ENCODE measurements at places on chromosomes 2 and 18. TPM values are rescaled to one million over a fixed set of nuclear protein-coding genes. Genes with fewer than 3 reads are reported as not detected.

The PLEKHB2 gene
- total RNA-seq: 91.4 TPM

- DNase-seq: no peak
Measured at GRCh38 chr2:154408786-154409185, 289.7 kb upstream of the KCNJ3 start.

DNA sequence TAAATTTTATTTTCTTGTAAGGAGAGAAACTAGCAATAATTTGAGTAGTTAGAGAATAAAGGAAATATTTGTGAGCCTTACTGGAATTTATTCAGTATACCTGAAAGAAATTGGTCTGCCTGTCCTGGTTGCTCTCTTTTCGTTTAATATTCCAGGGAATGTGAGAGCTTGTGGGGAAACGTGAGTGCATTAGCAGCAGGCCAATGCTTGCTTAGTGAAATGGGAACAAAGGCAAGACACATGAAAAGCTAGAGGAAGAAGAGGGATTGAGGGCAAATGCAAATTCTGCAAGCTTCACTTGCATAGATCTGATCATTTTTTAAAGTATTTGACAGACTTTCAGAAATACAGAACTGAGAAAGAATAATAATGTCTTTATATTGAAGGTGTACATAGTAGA lies 111.0 kb downstream of the ERBB4 start:
- no peak for DNase-seq

GRCh38 chr2:187475499-187476248 lies 27.6 kb upstream of the CALCRL start:
- no peak for DNase-seq

The PRLH gene
- total RNA-seq: not detected

- no peak for DNase-seq
Measured at GRCh38 chr18:68847219-68847837, 49.4 kb downstream of the CCDC102B start.

GRCh38 chr2:120528051-120528692 lies 182.2 kb downstream of the INHBB start:
- DNase-seq: no peak

- no peak for DNase-seq
Measured at GRCh38 chr18:24672165-24672941, 211.9 kb downstream of the HRH4 start.

DNA sequence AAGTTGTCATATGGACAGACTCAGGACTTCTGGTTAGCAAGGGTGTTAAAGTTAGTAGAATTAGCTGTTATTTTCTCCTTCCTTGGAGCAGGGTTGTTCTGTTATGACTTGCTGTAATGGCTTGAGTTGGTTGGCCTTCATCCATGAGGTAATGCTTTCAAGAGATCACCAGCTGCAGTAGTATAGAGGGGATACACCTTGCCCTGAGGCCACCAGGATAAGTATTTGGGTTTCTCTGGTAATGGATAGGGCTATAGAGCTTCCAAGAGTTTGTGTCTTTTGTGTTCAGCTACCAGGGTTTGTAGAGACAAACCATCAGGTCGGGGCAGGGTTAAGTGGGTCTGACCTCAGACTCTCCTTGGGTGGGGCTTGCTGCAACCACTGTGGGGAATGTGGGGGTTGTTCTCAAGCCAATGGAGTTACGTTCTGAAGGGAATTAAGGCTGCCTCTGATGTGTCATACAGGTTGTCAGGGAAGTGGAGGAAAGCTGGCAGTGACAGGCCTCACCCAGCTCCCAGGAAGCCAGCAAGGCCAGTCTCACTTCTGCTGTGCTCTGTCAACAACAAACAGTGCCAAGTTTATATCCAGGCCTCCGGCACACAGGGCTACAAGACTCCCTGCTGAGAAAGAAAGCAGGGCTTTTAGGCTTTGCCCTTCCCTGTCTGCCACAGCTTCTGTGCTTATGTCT lies 356.6 kb downstream of the SPAG16 start:
- DNase-seq: no peak

DNA sequence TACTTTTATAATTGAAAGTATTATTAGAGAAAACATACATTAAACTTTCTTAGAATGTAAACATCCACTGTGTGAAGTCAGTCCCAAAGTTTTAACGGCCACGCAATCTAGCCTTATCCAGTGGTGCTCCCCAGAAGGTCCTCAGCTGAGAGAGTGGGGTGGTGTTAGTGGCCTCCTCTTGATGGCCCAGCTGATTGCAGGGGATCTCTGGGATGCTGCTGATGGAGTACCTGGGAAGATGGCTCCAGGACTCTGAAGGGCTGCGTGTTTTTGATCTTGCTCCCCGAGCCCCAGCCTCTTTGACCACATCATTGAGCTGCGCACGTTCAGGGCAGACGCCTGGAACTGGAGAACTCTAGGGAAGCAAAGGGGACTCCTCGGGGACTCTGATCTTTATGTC lies 181.4 kb downstream of the FAM210A start:
- DNase-seq: no peak

- no peak for DNase-seq
Measured at GRCh38 chr2:147096671-147097070, 748.2 kb upstream of the ACVR2A start.
